ENCODE measurements at places on chromosomes 1 and 21.

DNA sequence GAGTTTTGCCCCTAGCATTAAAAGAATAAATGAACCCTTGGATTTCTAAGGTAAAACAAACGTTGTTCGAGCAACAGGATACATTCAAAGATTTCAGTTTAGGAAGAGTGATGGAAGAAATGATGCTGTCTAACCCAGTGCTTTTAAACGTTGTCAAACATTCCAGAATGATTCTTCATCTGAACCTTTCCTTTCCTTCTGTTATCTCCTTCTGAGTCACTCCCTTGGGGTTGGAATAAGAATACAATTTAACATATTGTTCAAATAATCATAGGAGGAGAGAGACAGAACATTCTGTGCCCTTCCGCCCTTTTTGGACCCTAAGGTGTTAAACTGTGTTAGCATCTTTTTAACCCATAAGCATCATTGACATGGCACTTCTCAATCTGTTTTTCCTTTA is 61.1 kb upstream of the RCOR3 start:
- peak; percentile 68 for DNase-seq

- DNase-seq, result no peak
These were observed 593 bp upstream of the CD53 start for GRCh38 chr1:110872366-110872744.

GRCh38 chr1:12769976-12770505 is 3.5 kb upstream of the PRAMEF12 start:
- no peak for DNase-seq

- DNase-seq, result no peak
These were observed 15.3 kb downstream of the ACOT7 start for GRCh38 chr1:6378096-6378746.

- no peak for DNase-seq
These were observed 83.8 kb downstream of the HSF2BP start for GRCh38 chr21:43575473-43575844.

- no peak for DNase-seq
These were observed 3.5 kb downstream of the HHAT start for GRCh38 chr1:210332233-210332632.

DNA sequence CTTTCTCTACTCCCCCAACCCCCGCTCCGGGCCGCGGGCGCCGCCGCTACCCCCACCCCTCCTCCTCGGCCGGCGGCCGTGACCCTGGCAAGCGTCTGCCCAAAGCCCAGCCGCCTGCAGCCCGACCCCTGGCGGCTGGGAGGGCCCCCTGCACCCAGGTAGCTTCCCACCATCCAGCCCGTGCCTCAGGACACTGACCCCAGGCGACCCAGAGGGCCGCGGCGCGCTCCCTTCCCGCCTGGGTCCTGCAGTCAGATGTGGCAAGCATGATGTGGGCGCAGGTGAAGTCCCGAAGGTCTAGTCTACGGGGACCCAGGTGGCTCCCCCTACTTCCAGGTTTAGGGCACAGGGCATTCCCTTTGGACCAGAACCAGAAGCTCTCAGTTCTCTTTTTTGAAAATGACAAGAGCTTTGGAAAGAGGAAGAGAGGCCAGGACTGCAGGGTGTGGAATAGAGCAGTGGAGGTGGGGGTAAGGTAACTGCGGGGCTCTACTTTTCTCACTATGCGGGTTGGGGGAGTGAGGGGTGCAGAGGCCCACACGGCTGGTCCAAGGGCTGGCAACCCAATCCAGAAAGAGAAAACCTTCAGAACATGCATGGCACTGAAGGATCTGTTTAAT is at the start of gene DENND4B:
Gene DENND4B (minus strand): TSS at position 97 of the 620 bp plus-strand sequence. CDS start 2,344 bp downstream, outside the sequence.
- DNase-seq, result peak; percentile 71

DNA sequence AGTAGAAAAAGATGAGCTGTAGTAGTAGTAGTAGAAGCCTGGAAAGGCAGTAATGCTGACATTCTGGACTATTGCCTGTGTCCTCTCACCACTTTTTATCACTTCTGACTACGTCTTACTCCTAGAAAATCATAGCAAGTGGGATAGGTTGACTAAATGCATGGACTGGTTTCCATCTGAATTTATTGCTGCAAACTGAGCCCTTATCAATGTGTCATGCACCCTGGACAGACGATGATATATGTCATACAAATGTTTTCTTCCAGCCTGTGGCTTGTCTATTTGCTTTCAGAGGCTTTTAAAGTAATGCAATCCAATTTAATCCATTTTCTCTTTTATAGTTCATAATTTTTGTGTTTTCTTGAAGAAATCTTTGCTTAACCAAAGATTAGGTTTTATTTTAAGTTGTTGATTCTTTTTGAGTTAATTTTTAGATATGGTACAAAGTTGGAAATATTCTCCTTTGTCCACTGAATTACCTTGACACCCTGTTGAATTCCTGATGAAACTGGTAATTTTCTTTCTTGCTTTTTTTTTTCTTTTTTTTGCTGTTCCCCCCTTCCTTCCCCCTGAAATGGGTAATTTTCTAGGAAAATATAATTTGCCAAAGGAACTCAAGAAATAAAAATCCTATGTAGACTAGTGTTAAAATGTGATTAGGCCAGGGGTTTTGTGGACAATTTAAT is 47.1 kb downstream of the PHACTR4 start:
- no peak for DNase-seq

DNA sequence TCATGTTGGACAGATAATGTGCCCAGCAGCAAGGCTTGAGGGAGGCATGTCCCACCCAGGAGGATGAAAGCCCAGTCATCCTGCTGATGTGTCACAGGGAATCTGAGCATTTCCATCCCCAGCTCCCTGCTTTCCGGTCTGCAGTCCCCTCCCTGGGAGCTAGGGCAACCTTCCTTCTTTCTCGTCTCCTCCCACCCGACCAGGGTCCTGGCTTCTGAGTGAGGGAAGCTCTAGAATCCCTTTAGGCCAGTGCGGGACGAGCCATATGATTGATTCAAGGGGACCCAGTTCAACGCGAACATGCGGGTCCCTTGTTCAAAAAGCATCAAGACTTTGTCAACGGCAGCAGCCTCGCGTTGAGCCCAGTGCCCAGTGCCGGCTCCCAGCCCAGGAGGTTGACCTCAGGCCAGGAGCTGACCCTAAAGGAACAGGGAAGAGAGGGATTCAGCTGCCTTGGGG is 96.7 kb upstream of the TMPRSS2 start:
- DNase-seq, result peak; percentile 28

GRCh38 chr1:206809504-206810084 is 37.3 kb upstream of the IL10 start:
- DNase-seq, result peak; percentile 51

DNA sequence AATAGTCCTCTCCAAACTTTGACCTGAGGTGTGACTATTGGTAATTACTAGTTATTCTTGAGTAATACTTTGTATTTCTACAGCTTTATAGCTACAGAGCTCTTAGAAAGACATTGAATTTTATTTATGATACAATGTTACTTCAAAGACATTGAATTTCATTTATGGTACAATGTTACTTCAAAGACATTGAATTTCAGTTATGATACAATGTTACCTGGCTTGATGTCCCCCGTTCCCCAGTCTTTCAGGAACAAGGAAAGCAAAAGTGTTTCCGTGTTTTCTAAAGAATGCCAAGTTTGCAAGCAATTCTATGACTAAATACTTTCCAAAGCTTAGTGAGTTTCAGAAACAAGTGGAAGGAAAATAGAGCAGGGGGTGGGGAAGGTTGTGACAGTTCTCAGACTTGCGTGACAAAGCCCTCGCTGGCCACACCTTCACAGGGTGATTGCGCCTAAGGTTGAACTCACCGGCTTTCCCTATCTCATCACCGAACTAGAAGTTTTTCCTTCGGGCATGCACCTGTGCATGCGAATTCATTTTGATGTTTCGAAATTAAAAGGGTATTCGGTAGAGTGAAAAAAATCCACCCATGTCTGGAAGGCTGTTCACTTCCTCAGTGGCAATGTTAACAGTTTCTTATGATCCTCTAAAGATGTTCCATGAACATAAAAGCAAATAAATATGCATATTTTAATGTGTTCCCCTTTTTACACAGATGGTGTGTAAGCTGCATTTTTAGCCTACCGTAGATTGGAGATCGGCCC is 909 bp upstream of the PAXBP1 start:
- DNase-seq, result no peak

GRCh38 chr1:37159102-37159501 is 124.8 kb upstream of the GRIK3 start:
- DNase-seq, result peak; percentile 26

DNA sequence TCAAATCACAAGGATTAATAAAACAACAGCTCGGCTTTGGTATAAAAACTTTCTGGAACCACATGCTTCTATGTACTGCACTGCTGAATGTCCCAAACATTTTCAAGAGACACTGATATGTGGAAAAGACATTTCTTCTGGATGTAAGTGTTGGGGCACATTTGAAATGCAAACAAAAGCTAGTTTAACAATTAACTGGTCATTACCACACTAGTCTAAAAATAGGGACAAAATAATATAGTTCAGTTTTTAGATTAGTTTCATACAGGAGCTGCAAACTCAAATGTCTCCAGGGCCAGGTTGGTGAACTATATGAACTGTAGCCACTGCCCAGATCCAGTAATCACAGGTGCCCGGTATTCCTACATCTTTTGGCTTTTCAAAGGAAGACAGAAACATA is 3.2 kb downstream of the IL23R start:
- DNase-seq, result no peak

GRCh38 chr1:55143684-55144083 is 71.5 kb downstream of the USP24 start:
- DNase-seq, result no peak

GRCh38 chr1:242842094-242842493 is 317.6 kb upstream of the PLD5 start:
- no peak for DNase-seq

DNA sequence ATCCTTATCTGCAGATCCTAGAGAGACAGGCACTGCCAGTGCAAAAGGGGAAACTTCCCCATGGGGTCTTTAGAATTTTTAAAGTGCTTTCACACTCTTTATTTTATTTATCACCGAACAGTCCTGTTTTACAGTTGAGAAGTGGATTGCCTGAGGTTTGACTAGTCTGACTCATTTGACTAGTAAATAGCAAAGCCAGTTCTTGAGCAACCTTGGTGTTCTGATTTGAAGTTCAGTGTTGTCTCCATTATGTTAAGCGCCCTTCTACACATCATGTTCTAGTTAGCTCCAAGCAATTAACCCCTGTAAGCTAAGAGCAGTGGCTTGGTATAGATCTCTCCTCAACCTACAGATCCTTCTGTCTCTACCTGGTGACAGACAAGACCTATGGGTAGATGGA is 262.9 kb downstream of the CACNA1E start:
- DNase-seq, result no peak

- no peak for DNase-seq
These were observed 360.2 kb downstream of the VAV3 start for GRCh38 chr1:107604825-107605224.

DNA sequence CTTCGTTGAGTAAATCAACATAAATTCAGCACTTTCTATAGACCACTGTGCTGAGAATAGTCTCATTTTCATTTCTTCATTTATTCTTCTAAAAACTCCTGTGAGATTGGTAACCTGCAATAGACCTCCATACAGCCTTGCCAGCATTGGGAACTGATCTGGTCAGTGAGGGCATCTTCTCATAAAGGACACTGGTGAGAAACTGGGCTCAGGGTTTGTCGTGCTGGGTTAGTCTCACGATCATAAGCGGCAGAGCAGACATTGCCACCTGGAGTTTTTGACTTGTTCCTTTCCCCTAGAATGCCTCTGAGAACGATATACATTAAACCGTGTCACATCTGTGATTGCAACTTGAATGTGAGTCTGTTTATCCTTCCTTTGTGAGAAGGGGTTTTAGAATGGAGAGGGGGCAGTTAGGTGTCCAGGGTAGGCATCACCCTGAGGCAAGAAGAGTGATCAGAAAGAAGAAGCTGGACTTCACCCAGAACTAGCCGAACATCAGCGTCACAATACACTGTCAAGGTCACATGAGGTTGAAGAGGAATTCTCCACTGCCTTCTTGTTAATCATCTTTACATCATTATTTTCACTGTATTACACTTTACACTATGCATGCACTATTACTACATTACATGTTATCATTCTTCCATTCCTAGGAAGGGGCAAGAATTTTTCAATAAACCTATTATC is 1.4 kb upstream of the TTLL7 start:
- no peak for DNase-seq

GRCh38 chr1:18360251-18360650 is 120.5 kb upstream of the KLHDC7A start:
- no peak for DNase-seq

DNA sequence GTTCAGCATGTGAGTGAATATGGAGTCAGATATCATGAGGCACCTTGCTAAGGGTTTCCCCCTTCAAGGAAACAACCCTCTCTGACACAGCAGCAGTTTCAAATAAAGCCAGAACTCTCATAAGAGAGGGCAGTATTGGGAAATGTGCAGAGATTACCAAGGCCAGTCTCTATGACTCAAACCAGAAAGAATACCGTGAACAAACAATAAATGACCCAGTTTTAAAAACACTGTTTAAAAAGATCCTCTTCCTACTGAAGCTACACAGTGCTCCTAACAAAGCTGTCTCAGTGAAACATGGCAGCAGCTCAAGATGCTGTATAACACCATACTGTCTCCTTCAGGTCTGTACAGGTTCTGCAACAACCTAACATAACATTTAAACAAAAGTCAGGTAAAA is 102.6 kb downstream of the KIAA0319L start:
- DNase-seq, result peak; percentile 24

- no peak for DNase-seq
These were observed 57.9 kb downstream of the PHTF1 start for GRCh38 chr1:113701429-113701828.

DNA sequence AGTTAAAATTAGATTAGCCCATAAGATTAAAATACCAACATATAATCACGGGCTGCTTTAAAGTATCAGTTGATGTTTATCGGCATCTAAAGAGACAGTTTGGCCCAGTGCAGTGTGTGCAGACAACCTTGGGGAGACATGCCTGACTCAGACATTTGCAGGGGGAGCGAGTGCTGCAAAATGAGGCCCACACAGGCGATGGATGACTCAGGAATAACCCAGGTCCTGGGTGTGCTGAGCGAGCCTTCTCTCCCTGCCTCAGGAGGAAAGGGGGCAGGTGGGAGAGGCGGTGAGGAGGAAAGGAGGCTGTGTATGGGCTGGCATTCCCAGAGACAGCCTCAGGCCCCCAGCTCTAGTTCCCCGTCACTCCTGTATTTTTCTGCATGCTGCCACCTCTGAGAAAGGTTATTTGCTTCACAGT is 9.0 kb downstream of the SLC9A1 start:
- peak; percentile 89 for DNase-seq

DNA sequence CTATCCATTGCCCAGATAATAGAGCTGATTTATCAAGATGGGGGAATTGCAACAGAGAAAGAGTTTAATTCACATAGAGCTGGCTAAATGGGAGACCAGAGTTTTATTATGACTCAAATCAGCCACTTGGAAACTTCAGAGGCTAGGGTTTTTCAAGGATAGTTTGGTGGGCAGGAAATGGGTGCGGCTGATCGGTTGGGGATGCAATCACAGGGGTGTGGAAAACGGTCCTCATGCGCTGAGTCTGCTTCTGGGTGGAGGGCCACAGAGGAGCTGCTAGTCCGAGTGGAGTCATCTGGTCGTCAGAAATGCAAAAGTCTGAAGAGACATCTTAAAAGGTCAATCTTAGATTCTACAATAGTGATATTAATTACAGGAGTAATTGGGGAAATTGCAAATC is 32.0 kb upstream of the FAM89A start:
- DNase-seq, result no peak

- DNase-seq, result peak; percentile 66
These were observed 123.2 kb downstream of the NR5A2 start for GRCh38 chr1:200150721-200151120.

Measured in HT1080 (cell line).